NCI-H2171 treated with DMSO at 0.1 percent for 48 hours (cell line): ENCODE measurements at places on chromosomes 12 and 14.

- DNase-seq: no peak
Measured at GRCh38 chr12:78316631-78317468, 486.2 kb downstream of the NAV3 start.

GRCh38 chr12:123055281-123055766 is 74.8 kb downstream of the ARL6IP4 start:
- DNase-seq: peak; percentile 98

DNA sequence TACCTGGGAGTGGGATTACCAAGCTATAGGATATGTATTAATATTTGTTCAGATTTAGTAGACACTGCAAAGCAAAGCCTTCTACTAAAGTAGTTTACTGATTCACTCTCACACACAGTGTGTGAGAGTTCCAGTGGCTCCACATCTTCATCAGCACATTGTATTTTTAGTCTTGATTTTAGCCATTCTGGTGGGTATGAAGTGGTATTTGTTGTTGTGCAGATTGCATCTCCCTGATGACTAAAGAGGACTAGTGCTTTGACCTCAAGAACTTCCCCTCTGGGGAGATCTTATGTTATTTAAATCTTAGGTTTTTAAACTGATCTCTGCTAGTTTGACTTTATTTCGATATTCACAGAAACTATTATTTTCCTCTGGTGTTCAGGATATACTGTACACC is 479.7 kb upstream of the RGS6 start:
- DNase-seq: no peak

- no peak for DNase-seq
Measured at GRCh38 chr12:21774358-21775132, at the start of gene KCNJ8. KCNJ8 (minus strand) TSS chr12:21774706; CDS start chr12:21773616, 1,090 bp downstream.

DNA sequence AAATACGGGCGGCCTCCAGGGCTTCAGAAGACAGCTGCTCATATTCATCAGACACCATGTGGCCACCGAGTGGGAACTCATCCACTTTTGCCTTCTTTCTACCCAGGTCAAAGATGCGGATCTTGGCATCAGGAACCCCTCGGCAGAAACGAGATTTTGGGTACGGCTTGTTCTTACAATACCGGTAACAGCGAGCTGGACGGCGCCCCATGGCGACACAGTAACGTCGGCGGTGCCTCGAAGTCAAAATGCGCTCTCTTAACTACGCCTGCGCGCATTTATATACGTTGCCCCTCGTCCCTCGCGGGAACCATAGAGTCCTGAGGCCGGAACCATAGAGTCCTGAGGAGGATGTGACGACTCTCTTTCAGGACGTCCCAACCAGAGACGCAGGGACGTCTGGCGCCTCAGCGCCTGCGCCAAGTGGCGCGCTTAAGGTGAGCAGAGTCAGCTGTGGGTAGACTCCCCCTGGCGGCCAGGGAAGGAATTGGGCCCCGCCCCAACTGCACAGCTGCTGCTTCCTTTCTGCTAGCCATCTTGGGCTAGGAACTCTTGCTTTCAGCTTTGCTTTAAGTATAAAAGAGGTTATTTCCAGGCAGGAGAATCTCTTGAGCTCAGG is at the start of gene RPL10L:
Gene RPL10L (minus strand): TSS at position 256 of the 619 bp plus-strand sequence. CDS start 45 bp downstream, at position 211.
- DNase-seq: no peak

DNA sequence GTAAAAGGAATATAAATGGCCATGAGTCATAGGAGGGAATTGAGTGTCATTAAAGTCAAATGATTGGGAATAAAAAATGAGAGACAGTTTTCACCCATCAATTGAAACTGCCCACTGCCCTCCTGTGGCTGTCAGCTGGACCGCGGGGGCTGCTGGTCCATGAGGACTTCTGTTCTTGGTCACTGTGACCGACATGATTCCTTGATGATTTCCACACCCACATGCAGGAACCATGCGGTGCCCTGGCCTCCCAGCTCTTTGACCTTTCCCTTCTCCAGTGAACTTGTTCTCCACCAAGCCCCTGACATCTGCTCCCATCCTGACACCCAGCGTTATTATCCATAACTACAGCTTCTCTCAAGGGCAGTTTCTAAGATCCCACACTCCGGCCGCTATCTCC is 48.4 kb downstream of the C12orf75 start:
- no peak for DNase-seq

DNA sequence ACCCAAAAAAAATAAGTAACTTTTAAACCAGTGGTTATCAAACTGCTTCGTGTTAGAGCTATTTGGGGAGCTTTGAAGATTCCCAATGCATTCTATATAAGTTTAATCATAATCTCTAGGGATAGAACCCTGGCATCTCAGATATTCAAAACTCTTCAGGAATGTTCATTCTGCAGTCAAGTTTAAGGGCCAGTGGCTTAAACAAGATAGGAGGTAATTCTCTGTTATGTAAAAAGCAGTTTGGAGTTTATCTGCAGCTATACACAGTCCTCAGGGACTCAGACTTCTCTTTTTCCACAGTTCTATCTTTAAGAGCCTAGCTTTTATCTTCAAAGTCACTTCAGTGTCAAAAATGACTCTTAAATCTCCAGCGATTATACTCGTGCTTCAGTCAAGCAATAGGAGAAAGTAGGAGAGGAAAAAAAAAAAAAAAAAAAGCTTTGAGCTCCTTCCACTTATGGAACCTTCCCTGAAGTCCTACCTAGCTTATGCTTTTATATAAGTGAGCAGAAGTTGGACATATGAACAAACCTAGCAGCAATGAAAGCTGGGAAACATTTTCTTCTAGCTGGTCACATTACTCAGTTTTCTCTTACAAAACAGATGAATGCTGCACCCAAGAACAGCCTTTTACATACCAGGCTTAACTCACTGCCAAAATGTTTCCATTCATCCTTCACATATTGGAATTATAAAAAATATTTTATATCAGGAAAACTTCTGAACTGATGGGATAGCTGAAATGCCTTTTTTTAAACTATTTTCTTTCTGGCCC is 302.8 kb downstream of the FSCB start:
- DNase-seq: no peak

DNA sequence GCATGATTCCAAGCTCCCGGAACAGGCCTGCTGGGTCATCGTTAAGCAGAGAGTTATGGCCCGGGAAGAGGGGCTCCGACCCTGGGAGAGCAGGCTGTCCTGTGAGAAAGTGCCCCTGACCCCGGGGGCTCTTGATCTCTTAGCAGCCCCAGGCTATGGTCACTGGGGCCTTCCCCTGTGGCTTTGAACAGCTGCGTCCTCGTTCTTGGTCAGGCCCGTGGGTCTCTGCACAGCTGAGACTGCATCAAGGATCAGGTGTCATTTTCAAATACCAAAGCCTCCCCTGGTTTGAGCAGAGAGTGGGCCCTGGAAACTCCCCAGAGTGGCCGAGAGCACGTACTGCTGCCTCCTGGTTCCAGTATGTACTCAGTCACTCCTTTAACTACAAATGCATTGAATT is 114.8 kb downstream of the ESRRB start:
- DNase-seq: no peak

- DNase-seq: no peak
Measured at GRCh38 chr14:20614038-20614840, 23.1 kb upstream of the RNASE12 start.
